NCI-H2107 (cell line): ENCODE measurements at places on chromosomes 11 and 22.

- DNase-seq, result no peak
Observed at GRCh38 chr11:2558397-2558796, 113.6 kb downstream of the KCNQ1 start.

DNA sequence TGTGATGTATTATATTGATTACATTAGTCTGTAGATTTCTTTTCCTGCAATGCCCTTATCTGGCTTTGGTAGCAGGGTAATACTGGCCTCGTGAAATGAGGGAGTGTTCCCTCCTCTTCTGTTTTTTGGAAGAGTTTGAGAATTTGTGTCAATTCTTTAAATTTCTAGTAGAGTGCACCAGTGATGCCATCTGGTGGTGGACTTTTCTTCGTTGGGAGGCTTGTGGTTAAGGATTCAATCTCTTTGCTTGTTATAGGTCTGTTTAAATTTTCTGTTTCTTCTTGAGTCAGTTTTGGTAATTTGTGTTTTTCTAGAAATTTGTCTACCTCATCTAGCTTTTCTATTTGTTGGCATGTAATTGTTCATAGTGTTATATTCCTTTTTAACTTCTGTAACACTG lies 18.9 kb downstream of the SHANK3 start:
- no peak for DNase-seq

- no peak for DNase-seq
Observed at GRCh38 chr22:46297151-46297812, 612 bp downstream of the GTSE1 start.

- DNase-seq, result no peak
Observed at GRCh38 chr11:92227959-92228935, 3.6 kb downstream of the FAT3 start.

DNA sequence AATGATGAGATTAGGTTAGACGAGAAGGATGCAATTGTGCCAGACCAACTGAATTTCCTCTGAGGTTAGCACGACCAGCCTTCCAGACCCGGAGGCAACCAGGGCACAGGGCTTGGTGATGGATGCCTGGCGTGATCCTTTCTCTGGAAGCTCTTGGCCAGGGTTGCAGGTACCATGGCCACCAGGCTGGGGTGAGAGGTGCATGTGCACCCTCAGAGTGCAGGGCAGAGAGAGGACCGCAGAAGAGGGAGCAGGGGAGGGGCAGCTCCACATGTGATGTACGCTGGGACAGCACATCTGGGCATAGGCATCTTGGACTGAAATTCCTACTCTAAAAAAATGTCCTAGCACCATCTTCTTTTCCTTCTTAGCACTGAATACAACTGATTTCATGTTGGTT lies 10.9 kb downstream of the KCNJ1 start:
- no peak for DNase-seq
